GM12878 (cell line): ENCODE measurements at places on chromosomes 6 and 20. TPM values are rescaled to one million over a fixed set of nuclear protein-coding genes. Genes with fewer than 3 reads are reported as not detected.

The FERMT1 gene
- 0.66 and 0.74 TPM in 2 replicates for total RNA-seq

DNA sequence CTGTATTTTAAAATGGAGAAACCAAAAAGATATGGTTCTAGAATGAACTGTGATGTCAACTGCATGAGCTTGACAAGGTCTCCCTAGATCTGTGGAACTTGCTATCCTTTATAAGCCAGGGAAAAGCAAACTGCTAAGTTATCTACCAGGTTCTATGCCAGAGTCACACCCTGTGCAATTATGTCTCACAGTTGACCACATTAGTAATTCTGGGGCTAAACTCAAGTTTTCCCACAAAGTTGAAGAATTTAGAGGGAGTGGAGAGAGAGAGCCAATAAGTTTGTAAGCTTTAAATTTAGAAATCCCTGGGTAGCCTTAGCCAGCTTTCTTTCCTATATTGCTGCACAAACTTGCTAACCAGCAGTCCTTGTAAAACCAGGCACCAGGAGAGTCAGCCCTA lies 407.0 kb upstream of the SASH1 start:
- H3K4me1 ChIP-seq: no peaks in the 10 kb centered on the region
- H3K27ac ChIP-seq: no peak overlapping the region

DNA sequence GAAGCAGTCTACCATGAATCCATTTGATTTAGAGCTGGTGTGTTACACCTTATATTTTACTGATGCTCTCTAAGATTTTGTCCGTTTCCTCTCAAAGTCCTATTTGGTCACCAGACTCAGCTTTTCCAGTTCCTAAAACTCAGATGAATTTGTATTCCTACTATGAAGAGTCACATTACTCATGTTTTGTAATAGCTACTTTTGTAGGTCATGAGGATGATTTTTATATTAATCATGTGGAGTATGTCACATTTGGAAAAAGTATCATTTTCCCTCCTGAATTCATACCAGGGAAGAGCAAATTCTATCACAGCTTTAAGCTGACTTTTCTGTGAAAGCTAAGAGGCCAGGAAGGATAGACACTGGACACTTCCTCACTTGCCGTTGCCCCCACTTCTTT lies 140.6 kb upstream of the SCGN start:
- H3K27ac ChIP-seq: no peak overlapping the region
- no peak overlapping the region for H3K4me3 ChIP-seq
- no peaks in the 10 kb centered on the region for H3K4me1 ChIP-seq
- H3K27me3 ChIP-seq: no peaks in the 10 kb centered on the region
- H3K36me3 ChIP-seq: no peaks in the 10 kb centered on the region

GRCh38 chr6:13854716-13855250 lies 40.4 kb upstream of the MCUR1 start:
- no peak overlapping the region for H3K27ac ChIP-seq
- DNase-seq: no peak
- H3K4me3 ChIP-seq: no peak overlapping the region

GRCh38 chr6:131923356-131923755 lies 27.8 kb downstream of the CCN2 start:
- H3K27me3 ChIP-seq: no peaks in the 10 kb centered on the region
- H3K36me3 ChIP-seq: no peaks in the 10 kb centered on the region
- H3K4me1 ChIP-seq: no peaks in the 10 kb centered on the region
- no peak for DNase-seq
- H3K4me3 ChIP-seq: no peak overlapping the region

- no peaks in the 10 kb centered on the region for H3K27me3 ChIP-seq
- peak overlapping the region; percentile 63 for H3K27ac ChIP-seq
- H3K4me1 ChIP-seq: peaks cover 6% of the 10 kb centered on the region; the same call in 1 of the 2 replicates
- DNase-seq: no peak
- peaks cover 4% of the 10 kb centered on the region; the same call in 1 of the 2 replicates for H3K36me3 ChIP-seq
Measured at GRCh38 chr20:652615-653109, 338 bp downstream of the SRXN1 start.
